ENCODE measurements at places on chromosomes 2 and 18.

- H3K4me1 ChIP-seq = peaks cover 20% of the 10 kb centered on the region
- H3K4me3 ChIP-seq = no peak overlapping the region
- H3K27me3 ChIP-seq = no peaks in the 10 kb centered on the region
- H3K36me3 ChIP-seq = peaks cover 17% of the 10 kb centered on the region
- DNase-seq = peak; percentile 45
These were observed 61.2 kb upstream of the POMC start for GRCh38 chr2:25229279-25230197.

GRCh38 chr18:42509750-42510415 lies 554.8 kb downstream of the PIK3C3 start:
- H3K4me1 ChIP-seq = no peaks in the 10 kb centered on the region
- no peaks in the 10 kb centered on the region for H3K36me3 ChIP-seq
- H3K27ac ChIP-seq = no peak overlapping the region
- no peaks in the 10 kb centered on the region for H3K27me3 ChIP-seq

- H3K36me3 ChIP-seq = no peaks in the 10 kb centered on the region
- H3K4me1 ChIP-seq = no peaks in the 10 kb centered on the region
- H3K4me3 ChIP-seq = no peak overlapping the region
- no peaks in the 10 kb centered on the region for H3K27me3 ChIP-seq
- DNase-seq = no peak
These were observed 129.4 kb upstream of the UXS1 start for GRCh38 chr2:106323337-106324013.

GRCh38 chr2:45439788-45440773 lies 171.0 kb downstream of the SRBD1 start:
- H3K36me3 ChIP-seq = no peaks in the 10 kb centered on the region
- no peak for DNase-seq
- no peak overlapping the region for H3K4me3 ChIP-seq
- H3K4me1 ChIP-seq = no peaks in the 10 kb centered on the region
- H3K27ac ChIP-seq = no peak overlapping the region

DNA sequence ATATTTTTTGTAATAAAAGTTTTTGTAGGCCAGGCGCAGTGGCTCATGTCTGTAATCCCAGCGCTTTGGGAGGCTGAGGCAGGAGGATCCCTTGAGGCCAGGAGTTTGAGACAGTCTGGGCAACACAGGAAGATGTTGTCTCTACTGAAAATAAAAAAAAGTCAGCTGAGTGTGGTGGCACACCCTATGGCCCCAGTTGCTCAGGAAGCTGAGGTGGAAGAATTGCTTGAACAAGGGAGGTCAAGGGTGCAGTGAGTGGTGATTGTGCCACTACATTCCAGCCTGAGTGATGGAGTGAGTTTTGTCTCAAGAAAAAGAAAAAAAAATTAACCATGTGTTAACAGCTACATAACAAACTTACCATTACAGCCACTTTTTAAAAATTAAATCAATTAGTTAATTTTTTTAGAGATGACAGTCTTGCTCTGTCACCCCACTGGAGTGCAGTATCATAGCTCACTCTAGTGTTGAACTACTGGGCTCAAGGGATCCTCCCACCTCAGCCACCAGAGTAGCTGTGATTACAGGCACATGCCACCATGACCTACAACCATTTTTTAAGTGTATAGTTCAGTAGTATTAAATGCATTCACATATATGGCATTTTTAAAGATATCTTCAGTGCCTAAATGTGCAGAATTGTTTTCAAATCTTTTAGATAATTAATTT lies 67.2 kb upstream of the ACYP2 start:
- no peaks in the 10 kb centered on the region for H3K36me3 ChIP-seq
- H3K27ac ChIP-seq = no peak overlapping the region
- DNase-seq = no peak
- H3K27me3 ChIP-seq = no peaks in the 10 kb centered on the region
- H3K4me1 ChIP-seq = no peaks in the 10 kb centered on the region

GRCh38 chr18:49656073-49656692 lies 94.3 kb downstream of the LIPG start:
- no peak overlapping the region for H3K4me3 ChIP-seq
- no peak overlapping the region for H3K27ac ChIP-seq
- no peak for DNase-seq
- peaks cover 10% of the 10 kb centered on the region for H3K4me1 ChIP-seq

- H3K4me1 ChIP-seq = peaks cover 35% of the 10 kb centered on the region
- peaks cover 100% of the 10 kb centered on the region for H3K27me3 ChIP-seq
- no peaks in the 10 kb centered on the region for H3K36me3 ChIP-seq
- no peak overlapping the region for H3K4me3 ChIP-seq
- no peak for DNase-seq
- H3K27ac ChIP-seq = no peak overlapping the region
These were observed 9.6 kb downstream of the HOXD8 start for GRCh38 chr2:176138923-176139660.

DNA sequence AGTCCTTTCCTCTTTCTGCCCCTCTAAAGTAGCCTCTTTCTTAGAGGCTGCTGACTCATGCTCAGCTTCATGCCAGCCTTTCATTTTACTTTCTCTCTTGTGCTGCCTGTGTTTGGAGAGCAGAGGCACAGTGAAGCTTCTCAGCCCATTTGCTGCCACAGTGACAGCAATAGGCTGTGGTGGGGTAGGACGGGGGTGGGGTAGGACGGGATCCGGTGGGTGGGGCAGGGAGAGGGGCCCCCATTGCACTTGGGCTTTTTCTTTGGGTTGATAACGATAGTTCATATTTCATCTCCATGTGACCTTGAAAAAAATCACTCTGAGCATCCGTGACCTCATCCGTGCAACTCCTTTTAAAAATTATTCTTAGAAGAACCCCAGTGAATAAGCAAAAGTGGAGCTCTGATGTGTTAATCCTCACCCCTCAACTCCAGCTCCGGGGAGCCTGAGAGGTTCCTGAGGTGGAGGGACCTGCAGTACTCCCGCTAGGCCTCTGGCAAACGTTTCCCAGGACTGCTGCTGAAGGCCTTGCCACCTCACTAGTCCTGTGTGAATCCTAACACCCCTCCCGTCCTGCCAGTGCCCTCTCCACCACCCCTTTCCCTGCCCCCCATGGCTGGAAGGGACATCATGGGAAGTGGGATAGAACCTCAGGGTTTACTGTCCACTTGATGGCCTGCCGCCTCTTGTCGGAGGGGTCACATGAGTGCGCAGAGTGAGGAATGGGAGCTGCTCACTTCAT lies 70.8 kb downstream of the INPP4A start:
- peak; percentile 12 for DNase-seq
- H3K4me1 ChIP-seq = no peaks in the 10 kb centered on the region
- no peak overlapping the region for H3K4me3 ChIP-seq
- H3K36me3 ChIP-seq = no peaks in the 10 kb centered on the region
- H3K27me3 ChIP-seq = no peaks in the 10 kb centered on the region

GRCh38 chr2:233584210-233584609 lies 17.6 kb upstream of the USP40 start:
- H3K27ac ChIP-seq = no peak overlapping the region
- no peak for DNase-seq
- no peaks in the 10 kb centered on the region for H3K27me3 ChIP-seq
- H3K36me3 ChIP-seq = no peaks in the 10 kb centered on the region
- peaks cover 4% of the 10 kb centered on the region for H3K4me1 ChIP-seq

DNA sequence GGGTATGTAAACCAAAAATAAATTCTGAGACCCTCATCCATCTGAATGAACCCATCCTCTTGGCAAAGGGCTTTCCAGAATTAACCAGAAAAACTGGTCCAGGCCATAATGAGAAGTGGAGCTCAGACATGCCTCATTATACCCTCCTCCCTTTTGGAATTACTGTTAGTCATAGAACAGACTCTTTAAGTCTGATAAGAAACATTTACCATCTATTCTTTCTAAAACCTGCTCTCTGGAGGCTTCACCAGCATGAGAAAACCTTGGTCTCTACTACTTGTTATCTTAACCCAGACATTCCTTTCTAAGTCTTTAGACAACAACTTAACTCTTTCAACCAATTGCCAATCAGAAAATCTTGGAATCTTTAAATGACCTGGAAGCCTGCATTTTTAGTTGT lies 82.8 kb downstream of the QPCT start:
- DNase-seq = no peak
- no peaks in the 10 kb centered on the region for H3K36me3 ChIP-seq
- H3K4me1 ChIP-seq = no peaks in the 10 kb centered on the region
- H3K27me3 ChIP-seq = no peaks in the 10 kb centered on the region
- no peak overlapping the region for H3K27ac ChIP-seq

DNA sequence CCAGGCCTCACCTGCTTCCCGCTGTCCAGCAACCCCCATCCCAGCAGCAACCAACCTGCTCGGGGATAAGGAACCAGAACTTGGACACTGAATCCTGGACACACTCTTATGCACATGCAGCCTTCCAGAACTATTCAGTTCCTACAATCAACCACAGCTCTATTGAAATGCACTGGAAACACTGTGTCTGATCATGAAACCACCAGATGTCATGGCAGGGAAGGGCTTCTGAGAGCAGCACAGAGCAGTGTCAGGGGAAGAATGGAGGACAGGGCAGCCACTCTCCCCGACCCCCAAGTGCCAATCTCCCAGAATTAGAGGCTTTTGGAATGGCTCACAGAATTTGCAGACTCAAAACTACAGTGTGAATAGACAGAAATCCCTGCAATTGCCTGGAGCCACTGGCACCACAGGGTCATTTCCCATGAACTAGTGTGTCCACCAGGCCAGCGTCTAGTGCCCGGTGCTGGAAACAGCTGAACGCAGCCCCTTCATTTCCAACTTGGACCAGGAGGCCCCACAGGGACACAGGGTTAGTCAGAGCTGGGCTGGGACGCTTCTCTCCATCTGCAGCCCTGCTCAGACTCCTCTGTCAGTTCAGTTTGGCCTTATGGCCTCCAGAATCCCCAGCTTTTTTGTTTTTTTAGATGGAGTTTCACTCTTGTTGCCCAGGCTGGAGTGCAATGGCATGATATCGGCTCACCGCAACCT lies 25.5 kb downstream of the MRPL35 start:
- no peaks in the 10 kb centered on the region for H3K27me3 ChIP-seq
- H3K36me3 ChIP-seq = no peaks in the 10 kb centered on the region
- no peak overlapping the region for H3K27ac ChIP-seq
- no peak overlapping the region for H3K4me3 ChIP-seq

- no peaks in the 10 kb centered on the region for H3K27me3 ChIP-seq
- DNase-seq = peak; percentile 46
- peak overlapping the region; percentile 75 for H3K27ac ChIP-seq
These were observed 67.5 kb downstream of the MYL12B start for GRCh38 chr18:3329471-3329870.

DNA sequence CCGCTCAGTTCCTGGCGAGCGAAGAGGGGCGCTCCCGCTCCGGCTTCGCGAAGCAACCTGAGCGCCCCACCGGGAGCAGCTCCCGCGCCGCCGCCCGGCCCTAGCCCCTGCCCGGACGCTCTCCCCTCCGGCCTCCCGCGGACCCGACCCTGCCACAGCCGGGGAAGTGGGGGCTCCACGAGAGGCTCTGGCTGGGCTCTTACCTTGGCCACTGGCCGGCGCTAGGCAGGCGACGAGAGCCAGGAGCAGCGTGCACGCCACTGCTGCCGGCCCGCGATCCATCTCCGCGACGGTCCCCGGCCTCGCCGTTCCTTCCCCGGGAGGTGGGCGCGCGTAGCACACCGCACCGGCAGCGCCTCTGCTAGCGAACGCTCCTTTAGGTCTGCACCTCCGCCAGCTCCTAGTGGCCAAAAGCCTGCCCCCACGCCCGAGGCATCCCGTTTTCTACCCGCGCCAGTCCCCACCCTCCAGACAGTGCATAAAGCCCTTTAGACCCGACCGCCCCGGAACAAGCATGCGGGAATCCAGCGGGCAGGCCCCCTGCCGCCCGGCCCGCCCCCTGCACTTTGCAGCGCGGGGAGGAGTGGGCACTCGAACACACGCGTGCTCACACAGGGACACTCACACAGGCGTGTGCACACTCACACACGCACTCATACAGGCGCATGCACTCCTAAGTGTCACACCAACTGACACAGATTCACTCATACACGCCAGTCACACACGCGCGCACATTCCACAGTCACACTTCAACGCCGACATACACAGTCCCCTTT lies at the start of gene LRP2:
Gene LRP2 (minus strand): TSS at position 417 of the 776 bp plus-strand sequence. CDS start 135 bp downstream, at position 282.
- no peaks in the 10 kb centered on the region for H3K36me3 ChIP-seq
- peak within 1 kb of the TSS; percentile 82 for H3K4me3 ChIP-seq
- H3K4me1 ChIP-seq = peaks cover 16% of the 10 kb centered on the region
- peak; percentile 55 for DNase-seq

DNA sequence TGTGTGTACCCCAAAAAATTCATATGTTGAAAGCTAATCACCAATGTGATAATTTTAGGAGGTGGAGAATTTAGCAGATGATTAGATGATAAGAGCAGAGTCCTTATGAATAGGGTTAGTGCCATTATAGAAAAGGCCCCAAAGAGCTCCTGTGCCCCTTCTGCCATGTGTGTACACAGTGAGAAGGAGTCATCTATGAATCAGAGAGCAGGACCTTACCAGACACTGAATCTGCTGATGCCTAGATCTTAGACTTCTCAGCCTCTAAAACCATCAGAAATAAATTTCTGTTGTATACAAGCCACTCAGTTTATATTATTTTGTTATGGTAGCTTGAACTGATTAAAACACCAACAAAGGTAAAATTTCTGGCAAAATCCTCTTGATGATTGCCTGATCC lies 560.0 kb upstream of the CDH2 start:
- peaks cover 14% of the 10 kb centered on the region for H3K4me1 ChIP-seq
- DNase-seq = no peak
- H3K4me3 ChIP-seq = no peak overlapping the region
- H3K27me3 ChIP-seq = no peaks in the 10 kb centered on the region
- H3K36me3 ChIP-seq = no peaks in the 10 kb centered on the region

- H3K27ac ChIP-seq = no peak overlapping the region
- no peak for DNase-seq
- H3K27me3 ChIP-seq = no peaks in the 10 kb centered on the region
- no peaks in the 10 kb centered on the region for H3K36me3 ChIP-seq
These were observed 156.9 kb downstream of the CCBE1 start for GRCh38 chr18:59540346-59540745.

DNA sequence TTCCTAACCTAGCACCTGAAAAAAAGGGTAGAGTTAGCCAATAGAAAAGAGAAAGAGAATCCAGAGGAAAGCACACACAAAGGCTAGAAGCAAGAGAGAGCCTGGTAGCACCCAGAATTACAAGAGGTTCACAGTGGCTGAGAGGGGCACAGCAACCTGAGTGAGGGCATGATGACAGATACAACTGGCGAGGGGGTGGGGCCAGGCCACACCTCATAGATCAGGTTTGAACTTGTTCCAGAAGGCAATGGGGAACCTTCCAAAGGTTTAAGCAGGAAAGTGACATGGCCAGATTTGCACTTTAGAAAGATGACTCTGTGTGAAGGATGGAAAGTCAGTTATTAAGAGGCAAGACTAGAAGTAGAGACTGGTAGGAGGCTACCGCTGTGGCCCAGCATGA lies 148.0 kb downstream of the TTC32 start:
- H3K4me3 ChIP-seq = no peak overlapping the region
- H3K36me3 ChIP-seq = no peaks in the 10 kb centered on the region
- no peak for DNase-seq
- no peak overlapping the region for H3K27ac ChIP-seq
